ENCODE measurements at places on chromosomes 13 and 19.

DNA sequence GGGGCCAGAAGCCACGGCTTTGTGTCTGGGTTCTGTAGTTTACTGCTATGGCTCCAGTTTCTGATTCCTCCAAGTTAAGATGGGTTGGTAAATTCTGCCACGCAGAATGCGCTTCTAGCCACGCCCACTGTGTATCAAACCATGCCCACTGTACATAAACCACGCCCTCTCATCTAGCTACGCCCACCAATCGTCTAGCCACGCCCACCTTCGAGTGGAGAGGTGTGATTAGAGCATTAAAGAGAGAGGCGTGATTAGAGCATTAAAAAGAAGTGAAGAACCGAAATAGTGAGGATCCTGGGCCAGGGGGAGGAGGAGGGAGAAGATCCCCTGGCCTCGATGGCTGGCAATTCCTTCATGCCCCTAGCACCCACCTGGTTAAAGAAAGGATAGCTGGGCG, 43.7 kb upstream of the ADGRE5 start:
- DNase-seq, result peak; percentile 29

DNA sequence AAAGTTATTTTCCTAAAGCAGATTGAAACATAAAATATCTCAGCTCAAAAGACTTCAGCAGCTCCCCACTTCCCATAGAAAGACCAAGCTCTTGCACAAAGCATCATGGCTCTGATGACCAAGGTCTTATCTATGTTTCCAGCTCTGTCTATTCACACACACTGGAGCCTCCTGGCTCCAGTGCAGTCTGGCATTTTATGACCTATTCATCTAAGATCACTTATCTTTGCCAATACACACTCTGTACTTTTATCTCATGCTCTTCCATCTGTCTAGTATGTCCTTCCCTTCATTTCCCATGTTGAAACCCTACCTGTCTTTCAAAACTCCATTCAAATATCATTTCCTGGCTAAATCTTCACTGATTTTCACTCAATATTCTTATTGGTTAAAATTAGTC, 74.4 kb downstream of the FGF9 start:
- DNase-seq, result no peak

- DNase-seq, result no peak
Measured at GRCh38 chr19:46494941-46495785, 504 bp downstream of the PNMA8B start.

GRCh38 chr19:16527971-16528521, 14.2 kb downstream of the CHERP start:
- DNase-seq, result peak; percentile 36

DNA sequence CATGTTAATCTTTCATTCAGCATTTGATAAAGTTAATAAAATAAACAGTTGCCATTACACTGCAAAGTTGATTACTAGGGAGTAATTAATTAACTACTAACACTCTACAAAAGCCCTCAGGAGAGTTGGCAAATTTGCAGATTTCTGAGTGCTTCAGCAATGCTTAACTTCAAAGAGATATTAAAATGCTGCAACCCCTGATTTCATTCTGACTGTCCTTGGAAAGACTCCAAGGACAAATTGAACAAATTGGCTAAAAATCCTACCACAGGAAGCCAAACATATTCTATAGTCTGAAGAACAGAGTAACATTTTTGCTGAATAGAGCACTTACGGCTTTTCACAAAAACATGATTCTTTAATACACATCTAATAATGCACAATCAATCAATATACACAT, 1543.0 kb downstream of the SLITRK5 start:
- DNase-seq, result no peak

DNA sequence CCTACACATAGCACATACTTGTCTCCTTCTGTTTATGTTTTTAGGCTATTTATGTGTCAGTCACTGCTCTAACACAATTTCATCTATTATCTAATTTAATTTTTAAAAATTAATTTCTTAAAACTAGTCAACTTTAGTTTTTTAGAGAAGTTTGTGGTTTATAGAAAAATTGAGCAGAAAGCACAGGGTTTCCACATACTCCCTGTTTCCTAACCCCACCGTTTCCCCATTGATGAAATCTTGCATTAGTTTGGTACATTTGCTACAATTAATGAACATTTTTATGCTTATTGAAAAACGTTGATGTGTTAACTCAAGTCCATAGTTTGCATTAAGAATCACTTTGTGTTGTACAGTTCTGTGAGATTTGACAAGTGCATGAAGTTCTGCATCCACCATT, 53.5 kb downstream of the TNFSF13B start:
- no peak for DNase-seq

DNA sequence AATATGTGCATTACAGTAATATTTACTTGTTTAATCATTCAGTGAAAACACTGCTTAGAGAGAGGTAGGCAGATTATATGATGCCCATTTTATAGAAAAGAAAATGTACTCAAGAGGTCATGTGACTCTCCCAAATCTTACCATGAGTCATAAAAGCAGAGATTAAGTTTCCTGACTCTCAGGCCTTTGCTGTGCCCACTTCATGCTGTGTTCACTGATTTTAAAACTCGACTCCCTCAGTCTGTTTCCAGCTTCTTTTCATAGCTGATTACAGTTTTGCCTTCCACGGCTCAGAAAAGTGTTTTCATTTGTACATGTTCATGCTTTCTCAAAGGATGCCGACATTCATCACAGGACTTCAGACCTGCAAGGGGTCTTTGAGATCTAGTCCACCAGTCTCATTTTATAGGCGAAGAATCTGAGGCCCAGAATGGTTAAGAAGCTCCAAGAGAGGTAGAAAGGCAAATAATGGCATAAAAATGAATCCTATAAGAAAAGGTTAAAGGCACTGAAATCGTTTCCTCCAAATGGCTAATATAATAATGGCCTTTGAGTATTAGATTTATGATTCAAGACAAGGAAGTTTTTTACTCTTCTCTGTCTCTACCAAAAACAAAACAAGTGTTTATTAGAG, 9.0 kb upstream of the IPO5 start:
- peak; percentile 66 for DNase-seq
